ENCODE measurements at places on chromosomes 1 and 21.

- peak; percentile 50 for DNase-seq
Measured at GRCh38 chr1:1264868-1265272, 8.8 kb downstream of the UBE2J2 start.

- DNase-seq = no peak
Measured at GRCh38 chr1:87359586-87359985, 30.9 kb downstream of the LMO4 start.

DNA sequence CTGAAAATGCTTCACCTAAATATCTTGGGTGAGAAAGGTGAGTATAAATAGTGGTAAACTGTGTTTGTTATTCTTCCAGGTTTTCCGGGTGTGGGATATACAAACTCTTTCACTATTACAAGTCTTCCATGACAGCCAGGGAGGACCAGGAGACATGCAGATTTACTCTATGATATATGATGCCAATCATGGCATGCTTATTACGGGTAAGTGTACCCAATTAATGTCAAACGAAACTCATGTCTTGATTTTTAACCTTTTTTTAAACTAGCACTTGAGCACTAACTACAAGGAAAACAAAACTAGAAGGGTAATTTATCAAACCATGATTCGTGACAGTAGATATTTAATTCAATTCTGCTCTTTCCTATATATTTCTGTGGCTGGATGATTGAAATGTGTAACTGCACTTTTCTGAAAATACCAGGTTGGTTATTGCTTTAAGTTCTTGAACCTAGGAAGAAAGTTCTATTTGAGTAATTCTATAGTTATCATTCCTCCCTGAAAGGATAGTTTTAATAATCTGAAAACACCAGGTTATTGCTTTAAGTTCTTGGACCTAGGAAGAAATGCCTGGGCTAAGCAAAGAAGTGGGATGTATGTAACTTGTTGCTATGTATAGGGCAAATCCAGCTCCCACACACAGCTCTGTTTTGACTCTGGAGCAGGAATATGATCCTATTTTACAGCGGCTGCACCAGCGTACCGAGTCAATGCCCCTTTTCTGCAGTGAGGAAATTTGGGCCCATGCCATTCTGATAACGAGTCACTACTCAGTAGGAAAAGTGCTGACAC is 86.4 kb downstream of the WDR64 start:
- DNase-seq = no peak

DNA sequence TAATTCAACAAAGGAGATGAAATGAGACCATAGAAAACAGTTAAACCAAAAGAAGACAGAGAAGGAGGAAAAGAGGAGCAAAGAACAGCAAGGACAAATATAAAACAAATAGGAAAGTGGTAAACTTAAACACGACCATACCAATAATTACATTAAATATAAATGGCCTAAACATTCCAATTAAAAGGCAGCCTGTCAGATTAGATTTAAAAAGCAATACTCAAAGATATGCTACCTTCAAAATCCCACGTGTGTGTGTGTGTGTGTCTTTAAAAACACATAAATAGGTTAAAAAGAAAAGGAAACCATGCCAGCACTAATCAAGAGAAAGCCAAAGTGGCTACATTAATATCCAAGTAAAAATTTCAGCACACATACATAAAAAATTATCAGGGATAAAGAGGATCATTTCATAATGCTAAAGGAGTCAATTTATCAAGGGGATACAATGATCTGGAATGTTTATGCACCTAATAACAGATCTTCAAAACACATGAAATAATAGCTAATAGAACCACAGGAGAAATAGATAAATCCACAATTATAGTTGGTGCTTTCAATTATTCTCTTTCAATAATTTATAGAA is 355.7 kb upstream of the POU3F1 start:
- DNase-seq = no peak

DNA sequence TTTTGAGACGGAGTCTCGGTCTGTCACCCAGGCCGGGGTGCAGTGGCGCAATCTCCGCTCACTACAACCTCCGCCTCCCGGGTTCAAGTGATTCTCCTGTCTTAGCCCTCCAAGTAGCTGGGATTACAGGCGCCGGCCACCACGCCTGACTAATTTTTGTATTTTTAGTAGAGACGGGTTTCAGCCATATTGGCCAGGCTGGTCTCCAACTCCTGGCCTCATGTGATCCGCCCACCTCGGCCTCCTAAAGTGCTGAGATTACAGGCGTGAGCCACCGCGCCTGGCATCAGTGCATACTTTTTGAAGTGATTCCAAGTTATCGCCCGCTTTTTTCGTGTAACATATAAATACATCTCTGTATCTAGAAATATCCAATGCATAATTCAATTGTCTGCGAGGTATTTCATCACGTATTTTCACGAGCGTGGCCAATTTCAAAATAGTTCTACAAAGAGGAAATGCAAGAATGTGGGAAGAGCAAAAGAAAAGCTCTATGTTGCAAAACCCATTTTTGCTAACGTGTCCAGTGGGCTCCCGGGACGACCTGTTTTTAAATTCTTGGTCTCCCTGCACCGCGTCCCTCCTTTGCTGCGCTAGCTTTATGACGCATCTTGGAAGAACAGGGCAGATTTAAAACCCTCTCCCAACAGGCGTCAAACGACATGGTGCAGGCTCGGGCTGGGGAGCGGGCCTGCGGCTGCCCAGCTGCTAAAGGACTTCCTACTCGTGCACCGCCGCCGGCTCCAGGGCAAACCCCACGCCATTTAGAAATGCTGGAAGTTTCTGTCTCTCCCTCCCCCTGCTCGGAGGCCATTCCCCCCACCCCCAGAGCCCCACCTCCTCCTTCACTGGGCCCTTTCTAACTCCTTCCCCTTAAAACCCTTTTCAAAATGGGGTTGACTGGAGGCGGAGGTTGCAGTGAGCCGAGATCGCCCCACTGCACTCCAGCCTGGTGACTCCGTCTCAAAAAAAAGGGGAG is 923 bp upstream of the IFNGR2 start:
- DNase-seq = peak; percentile 59

DNA sequence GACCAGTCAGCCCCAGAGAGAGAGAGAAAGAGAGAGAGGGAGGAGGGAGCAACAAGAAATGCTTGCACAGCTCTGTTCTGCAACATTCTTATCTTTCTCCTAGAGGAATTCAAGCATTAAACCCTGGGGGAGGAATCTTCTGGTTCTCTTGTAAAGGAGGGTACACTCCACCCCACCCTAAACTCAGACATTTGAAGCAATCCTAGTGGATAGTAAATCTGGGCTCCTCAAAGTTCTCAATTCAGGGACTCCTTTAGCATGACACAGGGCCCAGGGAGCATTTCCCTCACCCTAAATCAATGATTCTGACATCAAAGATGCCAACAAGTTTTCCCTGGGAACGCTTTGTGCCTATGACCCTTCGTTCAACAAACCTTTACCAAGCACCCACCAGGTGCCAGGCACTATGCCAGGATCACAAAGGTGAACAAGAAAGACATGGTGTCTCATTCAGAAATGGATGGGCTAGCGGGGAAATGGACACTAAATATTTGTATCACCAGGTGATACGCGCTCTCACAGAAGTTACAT is 11.9 kb upstream of the CAPN2 start:
- no peak for DNase-seq

- no peak for DNase-seq
Measured at GRCh38 chr21:46213620-46214286, 14.8 kb downstream of the LSS start.

DNA sequence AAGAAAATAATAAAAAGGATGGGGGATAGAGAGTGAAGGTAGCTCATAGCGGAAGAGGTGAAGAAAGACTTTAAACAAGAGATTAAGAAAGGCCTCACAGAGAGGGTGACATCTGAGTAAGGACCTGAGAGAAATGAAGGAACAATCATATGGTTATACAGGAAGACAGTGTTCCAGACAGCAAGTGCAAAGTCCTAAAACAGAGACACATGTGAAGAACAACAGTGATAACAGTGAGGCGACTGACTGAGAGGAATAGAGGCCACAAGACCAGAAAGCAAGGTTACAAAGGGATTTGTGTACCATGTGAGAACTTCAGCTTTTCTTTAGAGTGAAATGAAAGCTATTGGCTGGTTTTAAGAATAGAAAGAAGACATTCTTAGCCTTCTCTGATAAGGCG is 141.6 kb upstream of the PALMD start:
- DNase-seq = no peak

DNA sequence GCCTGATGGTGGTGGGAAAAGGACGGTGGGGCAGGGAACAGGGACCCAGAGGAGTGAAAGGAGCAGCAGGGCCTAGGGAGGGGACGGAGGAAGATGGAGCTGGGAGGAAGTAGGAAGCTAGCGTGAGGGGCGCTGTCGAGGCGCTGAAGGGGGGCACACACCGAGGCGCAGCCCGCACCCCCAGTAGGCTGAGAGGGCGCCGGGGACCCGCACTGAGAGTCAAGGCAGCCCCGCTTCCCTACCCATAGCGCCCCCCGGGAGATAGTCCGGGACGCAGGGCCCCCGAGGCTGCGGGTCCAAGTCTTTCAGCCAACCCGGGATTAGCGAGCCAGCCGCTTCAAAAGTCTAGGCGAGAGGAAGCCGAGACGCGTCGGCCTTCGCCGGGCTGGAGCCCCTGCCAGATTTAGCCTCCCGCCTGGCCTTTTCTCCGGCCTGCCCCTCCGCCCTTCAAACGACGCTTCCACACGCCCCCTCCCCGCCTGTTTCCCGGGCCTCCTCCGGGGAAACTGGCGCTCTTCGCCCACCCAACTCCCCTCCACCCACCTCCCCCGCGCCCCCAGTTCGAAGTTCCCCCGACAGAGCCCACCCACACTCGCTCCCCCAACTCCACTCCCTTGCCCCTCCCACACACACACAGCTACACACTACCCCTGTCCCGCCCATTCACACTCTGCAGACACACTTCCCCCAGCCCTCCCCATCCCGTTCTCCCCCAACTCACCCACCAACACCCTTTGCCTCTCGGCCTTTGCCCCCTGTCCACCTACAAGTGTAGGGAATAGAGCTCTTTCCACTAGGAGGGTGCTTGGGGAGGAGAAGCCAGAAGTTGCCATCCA is 7.8 kb upstream of the PROX1 start:
- peak; percentile 83 for DNase-seq

GRCh38 chr1:54557671-54558355 is 9.8 kb downstream of the ACOT11 start:
- no peak for DNase-seq

DNA sequence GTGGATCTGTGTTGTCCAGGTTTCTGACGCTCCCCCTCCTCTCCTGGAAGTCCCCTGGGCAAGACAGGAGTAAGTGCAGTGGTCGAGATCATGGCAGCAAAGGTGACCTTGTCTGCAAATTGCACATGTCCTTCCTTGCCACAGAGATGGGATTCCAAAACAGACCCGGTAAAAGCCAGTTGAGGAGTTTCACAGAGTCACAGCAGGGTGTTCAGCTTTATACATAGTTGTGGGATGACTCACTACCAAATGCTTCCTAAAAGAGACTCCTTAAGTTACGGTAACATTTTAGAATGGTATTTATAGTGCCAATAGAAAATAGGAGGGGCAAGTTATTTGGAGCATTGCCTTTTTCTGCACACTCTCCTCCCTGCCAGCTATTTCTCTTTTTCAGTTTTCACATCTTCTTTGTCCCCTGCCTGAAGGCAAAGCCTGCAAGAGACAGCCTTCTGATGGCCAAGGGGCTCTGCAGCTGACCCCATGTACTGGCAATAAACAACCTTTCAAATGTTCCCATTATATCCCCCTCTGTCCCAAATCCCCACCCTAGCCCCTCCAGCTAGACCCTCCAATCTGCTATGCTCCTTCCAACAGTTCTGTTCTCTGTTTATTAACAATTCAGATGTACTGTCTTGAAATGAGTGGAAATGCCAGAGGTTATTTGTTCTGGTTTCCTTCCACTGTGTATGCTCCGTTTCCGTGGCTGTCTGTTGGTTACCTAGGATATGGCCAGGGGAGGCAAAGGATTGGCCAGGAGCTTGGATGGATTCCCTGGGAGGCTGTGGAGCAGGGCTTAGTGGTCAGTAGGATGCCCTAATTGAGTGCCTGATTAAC is 115.0 kb downstream of the TGFB2 start:
- DNase-seq = peak; percentile 66

GRCh38 chr1:57017200-57017599 is 51.4 kb upstream of the C8B start:
- DNase-seq = no peak

DNA sequence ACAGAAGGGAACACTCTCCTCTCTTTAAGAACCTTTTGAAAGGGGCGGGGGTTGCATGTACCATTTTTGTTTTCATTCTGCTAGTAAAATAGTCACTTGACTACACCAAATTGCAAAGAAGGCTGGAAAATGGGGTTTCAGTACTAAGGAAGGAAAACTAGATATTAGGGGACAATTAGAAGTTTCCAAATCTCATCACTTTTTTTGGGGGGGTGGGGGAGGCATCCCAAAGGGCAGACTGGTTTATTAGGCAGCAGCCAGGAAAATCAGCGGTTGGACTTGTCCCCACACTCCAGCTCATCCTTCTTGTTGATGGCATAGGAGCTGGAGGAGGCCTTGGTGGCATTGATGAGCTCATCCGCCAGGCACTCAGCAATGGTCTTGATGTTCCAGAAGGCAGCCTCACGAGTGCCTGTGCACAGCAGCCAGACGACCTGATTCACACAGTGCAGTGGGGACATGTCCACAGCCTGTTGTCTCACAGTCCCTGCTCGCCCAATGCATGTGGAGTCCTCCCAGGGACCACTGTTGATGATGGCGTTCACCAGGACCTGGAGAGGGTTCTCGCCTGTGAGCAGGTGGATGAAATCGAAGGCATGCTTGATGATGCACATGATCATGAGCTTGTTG is 1.7 kb upstream of the TMEM50B start:
- no peak for DNase-seq

DNA sequence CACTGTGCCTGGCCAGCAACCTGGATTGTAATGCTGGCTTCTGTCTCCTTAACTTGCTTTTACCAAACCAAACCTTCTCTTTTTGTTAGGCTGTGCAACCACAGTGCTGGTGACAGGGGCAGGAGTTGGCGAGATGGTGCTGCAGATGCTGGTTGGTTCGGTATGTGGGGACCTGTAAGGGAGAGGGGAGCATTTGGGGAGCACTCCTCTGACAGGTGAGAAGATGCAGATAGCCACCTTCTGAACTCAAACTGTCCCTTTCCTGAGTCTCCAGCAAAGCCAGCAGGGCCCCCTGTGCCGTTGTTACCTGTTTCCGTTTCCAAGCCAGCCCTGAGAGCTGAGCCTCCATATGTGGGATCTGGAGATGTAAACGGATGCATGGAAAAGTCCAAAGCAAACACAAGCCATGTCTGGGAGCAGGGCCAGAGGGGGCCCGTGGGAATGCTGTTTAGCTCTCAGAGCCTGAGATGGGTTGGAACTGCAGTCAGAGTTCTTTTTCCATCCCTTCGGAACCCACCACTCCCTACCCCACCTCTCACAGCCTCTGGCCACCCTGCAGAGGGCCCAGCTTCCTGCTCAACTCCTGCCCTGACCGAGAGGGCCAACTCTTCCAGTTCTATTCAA is 34.0 kb downstream of the ELK4 start:
- no peak for DNase-seq
